ENCODE measurements at places on chromosomes 3 and 15.
A peak's percentile ranks its signal among the peaks of the same experiment; 100 is the strongest.

- no peak for DNase-seq
These were observed 61.0 kb downstream of the TRAK1 start for GRCh38 chr3:42152193-42152592.

DNA sequence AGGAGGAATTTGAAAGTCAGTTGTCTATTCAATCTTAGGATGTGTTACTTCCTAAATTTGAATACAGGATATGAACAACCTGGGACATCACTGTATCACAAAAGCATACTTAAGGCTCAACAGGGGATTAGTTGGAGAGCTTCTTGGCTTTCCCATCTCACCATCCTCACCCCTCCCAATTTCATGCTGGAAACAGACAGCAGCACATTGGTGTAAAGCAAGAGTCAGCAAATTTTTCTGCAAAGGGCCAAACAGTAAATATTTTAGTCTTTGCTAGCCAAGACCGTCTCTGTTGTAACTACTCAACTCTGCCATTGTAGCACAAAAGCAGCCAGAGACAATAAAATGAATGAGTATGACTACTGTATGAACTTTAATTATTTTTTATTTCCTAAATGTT is 94.9 kb downstream of the ERC2 start:
- DNase-seq: no peak

- peak; percentile 54 for DNase-seq
These were observed 285.1 kb upstream of the MANF start for GRCh38 chr3:51099794-51100535.

DNA sequence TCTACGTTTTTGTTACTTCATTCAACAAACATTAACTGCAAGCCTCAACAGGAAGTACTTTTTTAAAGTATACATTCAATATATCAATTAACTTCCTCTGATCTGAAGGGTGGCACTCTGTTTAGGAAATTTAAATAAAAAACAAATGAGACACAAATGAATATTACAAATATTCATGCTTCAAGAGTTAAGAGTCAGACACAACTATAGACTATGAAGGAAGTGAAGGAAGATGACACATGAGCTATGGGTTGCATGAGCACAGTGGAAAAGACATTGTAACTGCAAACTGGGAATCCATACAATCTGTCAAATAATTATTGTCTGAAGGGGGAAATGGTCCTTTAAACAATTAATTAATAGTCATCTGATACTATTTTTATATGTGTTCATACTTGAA is 26.8 kb upstream of the ALCAM start:
- no peak for DNase-seq

DNA sequence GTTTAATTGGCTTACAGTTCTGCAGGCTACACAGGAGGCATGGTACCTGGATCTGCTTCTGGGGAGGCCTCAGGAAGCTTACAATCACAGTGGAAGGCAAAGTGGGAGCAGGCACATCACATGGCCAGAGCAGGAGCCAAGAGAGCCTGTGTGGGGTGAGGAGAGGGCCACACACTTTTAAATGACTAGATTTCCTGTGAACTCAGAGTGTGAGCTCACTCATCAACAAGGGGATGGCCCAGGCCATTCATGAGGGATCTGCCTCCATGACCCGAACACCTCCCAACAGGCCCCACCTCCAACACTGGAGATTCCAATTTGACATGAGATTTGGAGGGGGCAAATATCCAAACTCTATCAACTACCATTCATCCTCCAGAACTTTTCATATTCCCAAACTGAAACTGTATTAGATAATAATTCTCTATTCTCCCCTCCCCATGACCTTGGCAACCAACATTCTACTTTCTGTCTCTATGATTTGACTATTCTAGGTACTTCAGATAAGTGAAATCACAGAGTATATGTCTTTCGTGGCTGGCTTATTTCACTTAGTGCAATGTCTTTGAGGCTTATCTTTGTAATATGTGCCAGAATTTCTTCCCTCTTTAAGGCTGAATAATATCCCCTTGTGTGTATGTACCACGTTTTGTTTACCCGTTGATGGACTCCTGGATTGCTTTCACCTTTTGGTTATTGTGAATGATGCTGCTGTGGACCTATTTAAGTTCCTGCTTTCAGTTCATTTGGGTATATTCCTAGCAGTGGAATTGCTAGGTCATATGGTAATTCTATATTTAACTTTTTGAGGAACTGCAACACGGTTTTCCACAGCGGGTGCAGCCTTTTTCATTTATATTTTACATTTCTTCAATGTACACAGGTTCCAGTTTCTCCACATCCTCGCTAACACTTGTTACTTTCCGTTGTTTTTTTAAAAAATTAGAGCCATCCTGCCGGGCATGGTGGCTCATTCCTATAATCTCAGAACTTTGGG is 43.8 kb downstream of the TKT start:
- DNase-seq: no peak

DNA sequence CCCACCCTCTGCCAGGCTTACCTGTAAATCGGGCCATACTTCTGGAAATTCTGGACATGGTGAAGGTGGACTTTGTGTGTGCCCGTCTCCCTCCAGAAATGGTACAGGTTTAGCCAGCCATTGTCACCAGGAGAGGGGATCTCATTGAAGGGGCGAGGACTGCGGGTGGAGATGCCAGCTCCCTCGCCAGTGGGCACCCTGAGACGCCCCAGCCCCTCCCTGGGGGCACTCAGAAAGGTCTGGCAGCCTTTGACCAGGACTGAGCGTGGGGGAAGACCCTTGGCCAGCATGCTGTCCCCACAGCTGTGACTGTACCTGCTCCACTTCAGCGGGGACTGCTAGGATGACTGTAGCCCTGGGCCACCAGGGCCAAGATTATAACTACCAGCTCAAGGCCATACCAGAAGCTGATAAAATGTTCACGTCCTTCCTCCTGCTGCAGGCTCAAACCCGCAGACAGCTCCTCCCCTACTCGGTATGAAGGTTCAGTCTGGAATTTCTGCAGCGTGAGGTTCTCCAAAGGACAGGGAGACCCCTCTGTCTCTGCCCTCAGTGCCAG is at the start of gene CYP11A1:
CYP11A1 (minus strand) TSS at position 351 of the 559 bp plus-strand sequence; CDS start at position 290, 61 bp downstream.
- DNase-seq: no peak

GRCh38 chr3:49654955-49655556 is 19.1 kb upstream of the APEH start:
- DNase-seq: no peak

DNA sequence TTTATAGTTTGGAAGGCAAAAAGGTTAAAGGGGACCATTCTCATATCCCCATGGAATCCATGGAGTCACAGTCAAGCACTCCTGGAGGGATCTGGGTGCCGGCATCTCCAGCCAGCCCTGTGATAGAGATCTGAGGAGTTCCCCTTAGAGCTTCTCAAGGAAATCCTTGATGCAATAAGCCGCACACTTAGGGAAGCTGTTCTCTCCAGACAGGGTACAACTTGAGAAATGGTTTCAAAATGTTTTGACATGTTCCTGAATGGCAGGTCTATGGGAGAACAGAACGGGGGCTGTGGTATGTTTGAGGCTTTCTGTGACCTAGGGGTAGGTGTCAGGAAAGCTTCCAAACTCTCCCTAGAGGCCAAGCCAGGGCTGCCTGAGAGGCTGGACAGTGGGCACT is 292.9 kb downstream of the TLE3 start:
- no peak for DNase-seq

GRCh38 chr3:87076946-87077345 is 86.0 kb upstream of the VGLL3 start:
- peak; percentile 73 for DNase-seq

GRCh38 chr15:79981831-79982455 is 10.9 kb upstream of the BCL2A1 start:
- no peak for DNase-seq

GRCh38 chr15:67100801-67101581 is 35.6 kb downstream of the SMAD3 start:
- DNase-seq: no peak

GRCh38 chr15:25235391-25235790 is 203.4 kb downstream of the UBE3A start:
- no peak for DNase-seq

GRCh38 chr3:173140986-173141385 is at the start of gene SPATA16:
TSS of gene SPATA16 (minus strand) at chr3:173141235. CDS start at chr3:173117731, 23,504 bp downstream.
- DNase-seq: no peak

GRCh38 chr15:37135225-37135624 is 34.9 kb upstream of the MEIS2 start:
- DNase-seq: no peak

- DNase-seq: no peak
These were observed 11.3 kb downstream of the SEMA4B start for GRCh38 chr15:90212221-90213098.
